Thoracic aorta (tissue), 2 donors: ENCODE measurements at places on chromosomes 3 and 15. TPM values are rescaled to one million over a fixed set of nuclear protein-coding genes. Genes with fewer than 3 reads are reported as not detected.

- no peak for DNase-seq
Measured at GRCh38 chr3:189258261-189258660, 86.5 kb downstream of the TPRG1 start.

GRCh38 chr3:9782770-9783169 lies 9.5 kb downstream of the TADA3 start:
- no peak for DNase-seq

GRCh38 chr3:52044869-52045619 lies 11.3 kb downstream of the DUSP7 start:
- DNase-seq = no peak

DNA sequence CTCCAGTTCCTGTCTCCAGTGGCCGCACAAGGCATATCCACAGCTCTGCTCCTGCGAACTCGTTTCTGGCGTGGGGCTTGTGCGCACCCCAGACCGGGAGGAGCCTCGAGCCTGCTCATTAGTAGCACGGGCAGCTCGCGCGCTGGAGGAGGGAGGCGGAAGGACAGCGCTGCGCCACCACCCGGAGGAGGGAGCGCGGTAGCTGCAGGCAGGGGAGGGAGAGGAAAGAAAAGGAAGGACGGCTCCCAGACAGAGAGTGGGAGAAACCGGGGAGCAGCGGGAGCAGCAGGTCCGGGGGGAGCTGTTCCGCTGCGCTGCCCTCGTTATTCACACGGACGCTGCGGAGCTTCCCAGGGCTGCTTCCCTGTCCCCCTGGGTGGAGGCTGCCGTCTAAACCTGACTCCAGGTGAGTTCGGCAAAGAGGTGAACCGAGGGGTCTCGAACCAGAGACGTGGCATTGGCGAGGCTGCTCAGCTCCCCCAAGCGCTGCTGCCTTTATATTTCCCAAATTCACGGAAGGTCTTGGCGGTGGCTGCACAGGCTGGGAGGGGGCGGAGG lies 121.3 kb upstream of the ZNF717 start:
- DNase-seq = no peak

DNA sequence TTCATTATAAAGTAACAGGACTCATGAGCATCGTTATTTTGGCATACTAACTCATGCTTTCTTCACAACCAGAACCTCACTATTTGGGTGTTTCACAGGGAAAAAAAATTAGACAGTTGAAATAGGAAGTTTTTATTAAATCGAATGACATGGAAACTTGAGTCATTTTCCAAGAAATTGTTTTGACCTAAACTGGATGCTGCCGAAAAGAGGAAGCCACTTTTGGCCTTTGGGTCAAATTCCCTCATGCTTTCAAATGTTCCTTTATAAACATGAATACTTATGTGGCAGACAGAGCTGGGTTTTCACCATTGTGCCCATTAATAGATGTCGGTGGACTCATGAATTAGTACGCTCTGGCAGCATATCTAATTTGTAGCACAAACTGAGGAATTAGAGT lies 224.9 kb downstream of the MCTP2 start:
- DNase-seq = no peak

The LEKR1 gene
- 4.2 TPM for total RNA-seq
